ENCODE measurements at places on chromosomes 4 and X. TPM values are rescaled to one million over a fixed set of nuclear protein-coding genes. Genes with fewer than 3 reads are reported as not detected.

ERCC6L gene
- total RNA-seq, result not detected

DNA sequence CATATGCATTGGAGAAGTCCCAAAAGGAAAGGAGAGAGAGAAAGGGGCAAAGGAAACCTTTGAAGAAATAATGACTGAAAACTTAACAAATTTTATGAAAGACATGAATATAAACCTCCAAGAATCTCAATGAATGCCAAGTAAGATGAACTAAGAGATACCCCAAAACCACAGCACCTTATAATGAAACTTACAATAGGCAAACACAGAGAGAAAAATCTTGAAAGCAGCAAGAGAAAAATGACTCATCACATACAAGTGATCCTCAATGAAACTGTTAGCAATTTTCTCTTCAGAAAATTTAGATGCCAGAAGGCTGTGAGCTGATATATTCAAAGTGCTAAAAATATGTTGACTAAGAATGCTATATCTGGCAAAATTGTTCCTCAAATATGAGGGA is 10.1 kb downstream of the SMIM10L2A start:
- DNase-seq, result no peak

- DNase-seq, result no peak
These were observed 259.3 kb upstream of the IGFBP7 start for GRCh38 chr4:57369446-57369845.

DNA sequence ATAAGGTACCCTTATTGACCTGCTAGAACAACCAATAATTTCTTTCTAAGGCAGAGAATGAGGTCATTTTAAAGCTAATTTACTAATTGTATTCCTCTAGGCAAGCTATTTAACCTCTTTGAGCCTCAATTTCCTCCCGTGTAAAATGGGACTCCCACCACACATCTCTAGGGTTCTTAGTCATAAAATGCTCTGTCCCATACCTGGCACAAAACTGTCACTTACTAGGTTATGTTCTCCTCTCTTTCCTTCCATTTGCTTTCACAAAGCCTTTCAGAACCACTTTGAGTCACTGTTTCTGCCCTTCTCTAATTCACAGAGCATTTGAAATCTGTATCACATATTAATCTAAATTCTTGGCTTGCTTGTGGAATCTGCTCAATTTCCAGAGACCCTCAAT is 2.4 kb upstream of the GPR82 start:
- DNase-seq, result no peak
